ENCODE measurements at places on chromosomes 12 and 14.

GRCh38 chr12:48005001-48005749 is 899 bp upstream of the COL2A1 start:
- no peak for DNase-seq

GRCh38 chr14:77126461-77126990 is 15.1 kb downstream of the ZDHHC22 start:
- DNase-seq = no peak

DNA sequence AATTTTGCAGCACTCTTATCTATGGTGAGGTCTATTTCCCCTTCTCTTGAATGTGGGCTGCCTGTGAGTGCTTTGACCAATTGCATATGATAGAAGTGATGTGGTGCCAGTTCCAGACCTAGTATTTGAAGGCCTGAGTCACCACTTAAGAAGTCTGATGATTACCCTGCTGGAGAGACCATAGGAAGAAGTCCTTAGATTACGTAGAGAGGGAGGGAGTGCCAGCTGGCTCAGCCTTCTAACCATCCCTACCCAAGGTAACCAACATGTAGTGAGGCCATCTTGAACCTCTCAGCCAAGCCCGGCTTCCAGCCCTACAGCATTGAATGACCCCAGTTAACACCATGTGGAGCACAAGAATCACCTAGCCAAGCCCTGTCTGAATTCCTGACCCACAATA is 166.9 kb downstream of the NELL2 start:
- DNase-seq = no peak

DNA sequence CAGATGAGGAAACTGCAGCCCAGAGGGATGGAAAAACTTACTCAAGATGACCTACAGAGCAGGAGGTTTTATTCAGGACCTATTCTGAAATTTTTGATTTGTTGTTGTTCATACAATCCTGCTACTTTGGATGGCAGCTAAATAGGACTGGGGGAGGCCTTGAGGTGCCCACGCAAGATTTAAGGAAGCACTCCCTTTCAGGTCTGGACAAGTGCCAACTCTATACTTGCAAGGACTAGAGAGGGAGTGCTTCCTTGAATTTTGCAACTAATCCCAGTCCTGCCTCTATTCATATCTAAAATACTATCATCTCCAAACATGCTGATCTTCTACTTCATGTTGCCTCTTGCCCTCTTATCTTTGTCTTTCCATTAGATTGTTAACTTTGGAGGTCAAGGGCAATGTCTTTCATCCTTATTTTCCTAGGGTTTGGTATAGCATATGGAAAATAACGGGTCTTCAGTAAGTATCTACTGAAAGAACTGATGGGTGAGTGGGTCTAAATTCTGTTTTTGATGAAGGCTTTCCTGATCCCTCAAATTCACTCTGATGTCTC is 28.6 kb upstream of the PPM1H start:
- no peak for DNase-seq

GRCh38 chr12:52682938-52683574 is 2.8 kb upstream of the KRT1 start:
- DNase-seq = no peak

All from CD4-positive, alpha-beta T cell treated with Interleukin-6 at 100 ng/mL for 8 hours (primary cell).